Activated CD4-positive, alpha-beta T cell treated with anti-CD3 and anti-CD28 coated beads, Interleukin-2, amount 10 ng/mL, durations not matched to agents 7 days and 5 days (primary cell): ENCODE measurements at places on chromosomes 2 and 18.

- DNase-seq = no peak
Observed at GRCh38 chr2:19750136-19750535, 151.6 kb downstream of the TTC32 start.

- no peak for DNase-seq
Observed at GRCh38 chr18:59041819-59042815, 97.6 kb upstream of the SEC11C start.

GRCh38 chr2:118830118-118830517 lies 17.3 kb downstream of the EN1 start:
- no peak for DNase-seq

- DNase-seq = no peak
Observed at GRCh38 chr18:4311136-4311535, 144.0 kb downstream of the DLGAP1 start.

- no peak for DNase-seq
Observed at GRCh38 chr2:42567364-42567763, 1.1 kb upstream of the MTA3 start.

DNA sequence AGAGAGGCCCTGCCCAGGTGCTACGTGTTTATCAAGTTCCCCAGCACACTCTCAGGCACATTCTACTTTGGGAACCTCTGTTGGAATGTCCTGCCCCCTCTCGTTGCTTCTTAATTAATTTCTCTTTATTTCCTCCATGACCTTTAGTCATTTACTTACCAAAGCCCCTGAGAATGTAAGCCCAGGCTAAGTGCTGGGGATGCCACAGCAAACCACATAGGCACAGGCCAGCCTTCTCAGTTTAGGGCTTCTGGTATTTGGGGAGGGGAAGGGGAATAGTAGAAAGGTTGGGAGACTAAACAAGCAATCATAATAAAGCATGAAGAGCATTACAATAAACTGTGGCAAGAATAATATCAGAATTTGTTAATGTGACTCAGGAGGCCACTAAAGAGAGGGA lies 85.7 kb downstream of the EVA1A start:
- no peak for DNase-seq

- peak; percentile 6 for DNase-seq
Observed at GRCh38 chr2:215796140-215796855, 217.1 kb downstream of the MREG start.

GRCh38 chr18:10040287-10041011 lies 126.6 kb downstream of the VAPA start:
- DNase-seq = no peak

DNA sequence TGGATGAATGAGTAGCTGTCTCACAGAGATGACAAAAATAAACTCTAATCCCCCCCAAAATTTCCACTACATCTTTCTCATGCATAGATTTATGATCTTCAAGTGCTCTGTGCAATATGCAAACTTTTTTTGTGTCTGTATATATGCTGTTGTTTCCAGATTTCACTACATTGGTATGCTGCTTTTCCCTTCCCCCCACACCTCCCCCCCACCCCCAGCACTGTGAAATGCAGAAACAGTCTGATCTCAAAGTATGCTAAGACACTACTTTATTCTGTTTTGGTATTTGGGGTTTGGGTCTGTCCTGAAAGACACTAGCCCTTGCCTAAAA lies 524 bp upstream of the KLHL14 start:
- DNase-seq = no peak

GRCh38 chr18:56309104-56309503 lies 329.3 kb downstream of the TXNL1 start:
- DNase-seq = no peak

GRCh38 chr2:24763843-24764242 lies 29.3 kb downstream of the PTRHD1 start:
- DNase-seq = no peak
